ENCODE measurements at places on chromosomes 5 and 9. TPM values are rescaled to one million over a fixed set of nuclear protein-coding genes. Genes with fewer than 3 reads are reported as not detected.

The TAF1L gene
- 0.01 TPM for polyA plus RNA-seq

The PCDHGA7 gene
- 0.30 TPM for polyA plus RNA-seq

GRCh38 chr5:175864296-175864695 is 7.1 kb upstream of the CPLX2 start:
- H3K27me3 ChIP-seq = peaks cover 11% of the 10 kb centered on the region
- H3K27ac ChIP-seq = no peak overlapping the region
- no peak overlapping the region for H3K4me3 ChIP-seq
- DNase-seq = no peak

- H3K27ac ChIP-seq = no peak overlapping the region
- DNase-seq = no peak
- H3K27me3 ChIP-seq = no peaks in the 10 kb centered on the region
- no peaks in the 10 kb centered on the region for H3K4me1 ChIP-seq
- H3K4me3 ChIP-seq = no peak overlapping the region
Measured at GRCh38 chr9:90343991-90344390, 298.6 kb downstream of the DIRAS2 start.
